ENCODE measurements at places on chromosomes 7 and 10.

GRCh38 chr7:135480966-135481597, 28.8 kb downstream of the CNOT4 start:
- no peak for DNase-seq

- no peak for DNase-seq
These were observed 94.2 kb upstream of the PRKCQ start for GRCh38 chr10:6674291-6674690.

- DNase-seq, result no peak
These were observed 266.6 kb downstream of the DGKB start for GRCh38 chr7:14635955-14636354.

- DNase-seq, result no peak
These were observed 24.8 kb upstream of the UNC5B start for GRCh38 chr10:71187600-71187999.

- DNase-seq, result no peak
These were observed 39.7 kb downstream of the CARD11 start for GRCh38 chr7:3003936-3004335.

- DNase-seq, result no peak
These were observed 1621.6 kb downstream of the REEP3 start for GRCh38 chr10:65142641-65143435.

DNA sequence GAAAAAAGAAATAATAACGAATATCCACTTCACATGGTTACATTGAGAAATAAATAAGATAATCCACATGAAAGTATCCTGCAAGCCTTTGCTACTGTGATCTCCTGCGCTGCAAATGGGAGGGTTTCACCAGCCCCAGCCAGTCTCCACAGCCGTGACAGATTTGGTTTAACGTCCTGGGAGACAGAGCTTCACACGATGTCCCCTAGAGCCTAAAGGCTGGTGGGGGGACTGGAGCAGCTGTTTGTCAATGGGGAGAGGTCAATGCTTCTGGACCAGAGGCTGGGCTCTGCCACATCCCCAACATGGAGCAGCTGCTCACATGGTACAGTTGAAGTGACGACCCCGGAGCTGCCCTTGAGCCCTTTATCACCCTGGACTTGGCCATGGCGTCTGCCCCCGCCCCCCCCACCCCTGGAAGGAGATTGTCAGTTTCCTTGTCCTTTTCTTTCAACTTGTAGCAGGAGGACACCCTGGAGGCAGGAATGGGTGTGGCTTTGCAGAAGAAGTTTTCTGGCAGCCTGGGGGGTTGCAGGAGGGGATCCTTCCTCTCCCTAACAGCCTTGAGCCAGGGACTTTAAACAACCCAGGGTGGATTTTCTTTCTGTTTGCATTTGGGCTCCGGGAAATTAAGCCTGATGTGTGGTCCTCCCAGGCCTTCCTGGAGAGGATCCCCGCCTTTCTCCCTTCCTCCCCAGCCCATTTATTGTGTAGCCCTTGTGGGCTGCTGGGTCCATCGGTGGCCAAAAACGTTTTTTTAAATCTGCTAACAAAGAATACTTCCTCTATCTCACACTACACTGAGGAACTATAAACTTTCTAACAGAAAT, 37.0 kb upstream of the MXI1 start:
- no peak for DNase-seq

DNA sequence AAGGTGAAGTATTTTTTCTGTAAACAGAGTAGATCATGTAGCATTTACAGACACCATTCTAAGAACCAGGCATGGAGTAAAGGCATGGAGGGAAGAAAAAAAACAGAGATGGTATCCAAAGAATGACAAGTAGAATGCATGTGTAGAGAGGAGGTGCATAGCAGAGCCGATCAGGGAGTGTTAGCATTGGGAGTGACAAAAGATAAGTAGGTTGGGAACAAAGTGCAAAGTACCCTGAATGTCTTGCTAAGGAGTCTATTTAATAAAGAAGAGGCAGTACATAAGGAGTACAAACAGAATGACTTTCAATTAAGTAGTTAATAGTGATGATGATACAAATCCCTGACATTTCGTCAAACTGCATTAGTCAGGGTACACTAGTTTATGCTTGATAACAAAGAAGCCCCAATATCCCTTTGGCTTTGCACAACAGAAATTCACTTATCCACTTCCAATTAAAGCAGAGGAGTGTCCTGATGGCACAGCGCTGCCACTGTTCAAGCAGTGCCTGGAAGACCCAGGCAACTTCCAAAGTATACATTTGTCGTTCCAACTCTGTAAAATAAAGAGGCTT, 371.5 kb downstream of the TNS3 start:
- DNase-seq, result no peak

DNA sequence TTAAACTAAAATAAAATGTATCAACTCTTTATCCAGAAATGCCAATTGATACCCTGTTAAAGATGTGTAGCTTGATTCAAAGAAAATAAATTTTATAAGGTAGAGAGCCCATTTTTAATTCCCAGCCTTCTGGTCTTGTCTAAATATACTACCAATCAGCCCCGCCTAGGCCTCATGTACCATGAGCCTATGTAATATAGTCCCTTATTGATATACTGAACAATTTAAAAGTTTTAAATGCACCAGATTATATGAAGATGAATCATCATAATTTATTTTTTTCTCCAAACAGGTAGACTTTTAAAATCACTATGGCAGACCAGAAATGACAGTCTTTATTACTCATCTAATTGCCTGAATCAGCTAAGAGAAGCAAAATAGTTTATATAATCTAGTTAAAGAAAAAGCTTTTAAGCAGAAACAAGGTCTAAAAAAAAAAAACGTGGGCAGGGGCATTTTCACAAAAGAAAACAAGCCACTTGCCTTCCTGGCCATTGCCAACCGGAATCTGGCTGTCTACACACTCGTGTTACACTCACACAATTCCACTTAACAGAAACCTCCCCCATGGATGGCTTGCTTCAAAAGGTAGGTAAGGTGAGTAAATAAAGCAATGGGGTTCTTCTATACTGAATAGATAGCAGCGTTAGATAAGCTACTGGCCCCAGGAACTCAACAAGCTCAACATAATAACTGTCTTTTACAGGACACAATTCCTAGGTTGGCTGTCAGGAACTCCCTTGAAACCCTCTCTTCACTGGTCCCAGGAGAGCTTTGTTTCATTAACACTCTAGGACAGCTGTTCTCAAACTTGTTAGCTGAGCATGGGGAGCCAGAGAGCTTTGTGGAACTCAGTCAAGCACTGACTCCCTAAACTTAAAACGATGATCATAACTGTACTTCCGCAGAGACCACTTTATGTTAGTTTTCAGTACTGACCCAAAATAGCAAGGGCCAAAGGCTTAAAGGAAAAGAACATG, 37.2 kb downstream of the RAPGEF5 start:
- no peak for DNase-seq

DNA sequence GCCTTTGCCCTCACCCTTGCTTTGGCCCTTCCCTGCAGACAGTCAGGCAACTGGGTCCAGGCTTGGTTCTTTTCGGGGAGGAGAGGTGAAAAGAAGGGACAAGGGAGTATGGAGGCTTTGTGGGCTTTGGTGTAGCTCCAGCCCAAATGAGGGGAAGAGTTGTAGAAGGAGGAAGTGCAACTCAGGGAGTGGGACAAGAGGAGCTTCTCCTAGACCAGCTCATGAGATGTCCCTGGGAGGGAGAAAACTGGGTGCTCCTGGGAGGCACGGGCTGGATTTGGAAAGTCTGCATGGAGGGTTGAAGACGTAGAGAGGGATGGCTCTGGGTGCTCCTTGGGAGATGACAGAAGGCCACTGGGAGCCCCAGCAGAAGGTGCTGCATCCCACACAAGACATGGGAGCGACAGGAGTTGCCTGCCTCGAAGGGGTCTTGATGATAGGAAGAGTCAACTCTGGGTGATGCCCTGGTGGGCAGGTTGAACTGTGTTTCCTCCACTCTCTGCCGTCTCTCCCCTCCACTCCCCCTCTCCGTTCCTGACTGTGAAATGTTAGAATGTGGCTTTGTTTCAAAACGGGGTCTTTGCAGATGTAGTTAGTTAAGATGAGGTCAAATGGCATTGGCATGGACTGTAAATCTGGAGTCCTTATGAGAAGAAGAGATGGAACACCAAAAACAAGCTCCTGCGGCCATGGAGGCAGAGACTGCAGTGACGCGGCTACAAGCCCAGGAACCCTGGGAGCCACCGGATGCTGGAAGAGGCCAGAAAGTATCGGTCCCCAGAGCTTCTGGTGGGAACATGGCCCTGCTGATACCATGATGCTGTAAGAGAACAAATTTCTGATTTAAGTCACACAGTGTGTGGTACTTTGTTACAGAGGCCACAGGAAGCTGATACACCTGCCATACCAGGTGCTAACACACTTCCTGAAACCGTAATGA, 298.5 kb downstream of the GLRX3 start:
- no peak for DNase-seq

DNA sequence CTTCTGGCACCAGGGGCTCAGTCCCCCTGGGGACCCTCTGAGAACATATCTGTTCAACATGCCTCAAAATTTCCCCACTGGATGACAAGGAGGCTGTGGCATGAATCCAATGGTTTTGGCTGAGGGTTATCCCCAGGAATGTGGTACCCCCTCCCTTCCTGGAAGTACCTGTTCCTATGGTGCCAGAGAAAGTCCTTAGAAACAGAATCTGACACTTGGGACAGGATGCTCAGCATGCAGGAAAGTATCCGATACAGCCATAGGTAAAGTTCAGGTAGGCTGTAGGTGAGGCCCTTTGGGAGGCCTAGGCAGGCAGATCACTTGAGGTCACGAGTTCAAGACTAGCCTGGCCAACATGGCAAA, 42.7 kb upstream of the A1CF start:
- DNase-seq, result no peak

DNA sequence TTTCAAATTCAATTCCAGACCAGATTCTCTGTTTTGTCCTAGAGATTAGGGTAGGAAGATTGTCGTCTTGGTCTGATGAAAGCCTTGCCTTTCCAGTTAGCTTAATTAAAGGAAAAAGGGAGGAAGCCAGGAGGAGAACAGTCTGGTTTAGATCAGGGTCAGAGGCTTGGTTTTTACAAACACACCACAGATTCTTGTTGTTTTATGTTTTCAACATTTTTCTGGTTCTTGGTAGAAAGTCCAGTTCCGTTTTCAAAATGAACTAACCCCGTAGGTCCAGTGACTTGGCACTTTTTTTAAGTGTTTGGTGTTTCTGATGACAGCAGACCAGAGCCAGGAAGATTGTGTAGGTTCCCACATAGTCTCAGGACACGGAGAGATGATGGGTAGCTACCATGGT, 167.1 kb upstream of the INHBA start:
- DNase-seq, result no peak

DNA sequence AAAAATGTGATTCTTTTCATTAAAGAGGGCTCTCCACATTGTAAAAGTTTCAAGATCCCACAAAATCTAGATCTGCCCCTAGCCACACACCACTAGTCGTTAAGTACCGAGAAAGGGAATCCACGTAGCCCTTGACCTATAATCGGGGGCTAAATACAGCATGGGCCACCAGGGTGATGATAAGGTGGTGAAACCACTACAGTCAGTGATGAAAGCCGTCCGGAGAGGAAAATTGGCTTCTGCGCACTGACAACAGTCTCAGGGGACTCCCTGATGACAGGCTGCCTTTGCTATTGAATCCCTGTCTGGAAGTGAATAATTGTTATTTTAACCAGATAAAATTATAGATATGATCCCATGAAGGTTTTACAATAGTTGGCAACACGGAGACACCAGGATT, 4.6 kb downstream of the TECTB start:
- DNase-seq, result no peak

DNA sequence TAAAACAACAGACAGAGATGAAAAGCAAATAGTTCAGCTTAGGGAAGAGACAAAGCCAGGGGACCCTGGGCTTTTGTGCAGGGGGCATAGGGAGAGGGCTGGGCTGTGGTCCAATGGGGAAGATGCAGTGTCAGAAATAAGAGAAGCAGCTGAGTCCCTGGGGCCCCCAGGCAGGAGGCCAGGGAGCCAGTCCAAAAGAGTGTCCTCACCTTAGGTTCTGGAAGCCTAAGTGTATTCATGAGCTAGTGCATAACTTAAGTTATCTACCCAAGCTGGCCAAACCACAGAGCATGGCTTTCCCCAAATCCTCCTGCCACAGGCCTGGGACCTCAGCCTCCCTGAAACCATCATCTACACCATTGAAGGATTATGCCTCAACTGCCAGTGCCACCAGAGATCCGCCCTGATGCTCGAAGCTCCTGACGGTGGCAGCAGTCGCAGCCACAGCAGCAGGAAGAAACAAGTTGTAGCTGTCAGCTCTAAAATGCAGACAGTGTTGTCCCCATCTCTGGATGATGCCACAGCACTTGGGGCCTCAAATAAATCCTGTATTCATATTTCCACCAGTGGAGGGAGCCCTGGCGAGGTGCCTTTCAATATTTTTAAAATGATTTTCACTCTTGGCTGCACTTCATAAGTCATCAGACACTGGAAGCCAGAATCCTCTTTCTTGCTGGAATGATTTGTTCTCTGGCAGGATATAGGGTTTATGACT, 574.6 kb downstream of the GRID1 start:
- no peak for DNase-seq

DNA sequence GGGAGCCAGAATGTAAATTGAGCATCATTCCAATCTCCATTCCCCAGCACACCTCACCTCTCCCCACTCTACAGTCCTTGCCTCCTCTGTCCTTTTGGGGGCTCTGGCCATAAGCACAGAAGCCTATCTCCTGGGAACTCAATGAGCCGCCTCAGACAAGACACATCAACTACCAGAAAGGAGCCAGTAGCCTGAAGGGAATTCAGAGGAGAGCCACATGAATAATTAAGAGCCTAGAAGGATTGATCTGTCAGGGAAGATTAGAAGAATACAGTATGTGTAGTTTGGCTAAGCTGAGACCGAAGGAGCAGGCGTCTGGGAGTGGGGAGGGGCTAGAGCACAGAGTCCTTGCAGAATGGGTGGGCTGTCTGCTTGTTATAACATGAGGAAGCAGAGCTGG, 31.2 kb downstream of the FRMD4A start:
- no peak for DNase-seq

- no peak for DNase-seq
These were observed 11.1 kb upstream of the TFEC start for GRCh38 chr7:116041615-116042014.

All from amniotic stem cell (primary cell).